NCI-H2029 treated with DMSO at 0.1 percent for 48 hours (cell line): ENCODE measurements at places on chromosomes 11 and 22.

GRCh38 chr22:16933291-16934282 lies 74.4 kb downstream of the GAB4 start:
- no peak for DNase-seq

GRCh38 chr22:25199731-25200520 lies at the start of gene CRYBB3:
CRYBB3 (plus strand) TSS chr22:25199858; CDS start chr22:25201397, 1,539 bp downstream.
- no peak for DNase-seq

DNA sequence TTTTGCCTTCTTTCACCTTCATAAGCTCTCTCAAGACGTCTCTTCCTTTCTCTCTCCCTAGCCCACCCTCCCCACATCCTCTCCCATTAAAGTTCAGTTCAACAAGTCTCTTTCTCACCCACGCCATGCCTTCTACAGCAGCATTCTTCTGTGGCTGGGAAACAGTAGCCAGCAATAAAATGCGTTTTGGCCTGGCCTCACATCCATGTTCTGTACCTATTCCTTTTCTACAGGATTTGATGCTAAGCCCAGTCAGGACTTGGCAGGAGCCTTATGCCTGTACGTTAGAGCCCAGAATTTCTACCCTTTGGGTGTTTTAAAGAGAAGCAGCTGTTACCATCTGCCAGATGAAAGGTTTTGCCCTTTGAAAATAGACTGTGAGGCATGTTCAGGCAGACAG lies 7.1 kb upstream of the CD44 start:
- no peak for DNase-seq

DNA sequence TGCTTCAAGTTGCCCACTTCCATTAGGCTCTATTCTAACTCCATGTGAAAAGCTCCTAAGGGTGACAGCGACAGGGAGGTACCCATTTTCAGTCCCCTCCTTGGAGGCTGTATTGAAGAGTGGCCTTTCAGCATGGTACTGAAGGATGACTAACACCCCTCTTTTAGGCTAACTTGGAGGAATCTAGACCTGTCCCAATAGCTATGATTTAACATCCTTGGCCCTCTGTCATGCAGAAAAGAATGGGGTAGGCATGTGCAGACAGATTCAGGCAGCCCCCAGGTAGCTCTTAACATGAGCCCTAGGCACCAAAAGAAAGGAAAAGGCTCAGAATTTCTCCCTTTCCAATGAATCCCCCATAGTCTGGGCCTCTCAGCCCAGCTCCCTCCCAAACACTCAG lies 89.3 kb upstream of the AMOTL1 start:
- no peak for DNase-seq

- peak; percentile 7 for DNase-seq
Measured at GRCh38 chr11:3056296-3057068, 741 bp downstream of the CARS1 start.

GRCh38 chr11:100061006-100061405 lies 626.1 kb upstream of the ARHGAP42 start:
- no peak for DNase-seq

GRCh38 chr11:9265211-9266131 lies at the start of gene DENND5A:
DENND5A (minus strand) TSS chr11:9265350; CDS start chr11:9265069, 281 bp downstream.
- DNase-seq = peak; percentile 39

DNA sequence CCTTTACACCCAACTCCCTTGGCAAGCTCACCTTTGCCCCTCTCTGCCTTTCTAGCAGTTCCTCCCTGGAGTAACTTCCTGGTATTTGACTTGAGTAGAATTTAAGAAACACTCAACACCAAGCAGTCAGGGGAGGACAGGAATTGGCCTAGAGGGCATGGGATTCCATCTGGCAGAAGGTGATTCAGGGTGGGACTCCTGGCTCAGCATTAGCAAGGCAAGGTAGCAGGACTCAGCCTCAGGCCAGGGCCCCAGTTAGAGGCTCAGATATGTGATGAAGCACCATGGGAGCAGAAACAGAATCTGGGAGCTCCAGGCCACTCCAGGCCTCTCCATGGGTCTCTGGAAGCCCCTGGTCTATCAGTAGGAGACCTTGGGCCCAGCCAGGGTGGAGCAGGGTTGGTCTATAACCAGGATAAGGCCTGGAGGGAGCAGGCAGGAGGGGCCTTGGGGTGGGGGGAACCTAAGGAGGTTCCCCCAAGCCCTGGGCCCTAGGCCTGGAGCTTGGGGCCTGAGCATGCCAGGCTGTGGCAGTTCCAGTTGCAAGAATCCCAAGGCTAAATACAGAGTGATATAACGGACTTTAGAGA lies 148.2 kb downstream of the PARVA start:
- no peak for DNase-seq

- DNase-seq = no peak
Measured at GRCh38 chr11:134583397-134583990, 171.5 kb upstream of the B3GAT1 start.

DNA sequence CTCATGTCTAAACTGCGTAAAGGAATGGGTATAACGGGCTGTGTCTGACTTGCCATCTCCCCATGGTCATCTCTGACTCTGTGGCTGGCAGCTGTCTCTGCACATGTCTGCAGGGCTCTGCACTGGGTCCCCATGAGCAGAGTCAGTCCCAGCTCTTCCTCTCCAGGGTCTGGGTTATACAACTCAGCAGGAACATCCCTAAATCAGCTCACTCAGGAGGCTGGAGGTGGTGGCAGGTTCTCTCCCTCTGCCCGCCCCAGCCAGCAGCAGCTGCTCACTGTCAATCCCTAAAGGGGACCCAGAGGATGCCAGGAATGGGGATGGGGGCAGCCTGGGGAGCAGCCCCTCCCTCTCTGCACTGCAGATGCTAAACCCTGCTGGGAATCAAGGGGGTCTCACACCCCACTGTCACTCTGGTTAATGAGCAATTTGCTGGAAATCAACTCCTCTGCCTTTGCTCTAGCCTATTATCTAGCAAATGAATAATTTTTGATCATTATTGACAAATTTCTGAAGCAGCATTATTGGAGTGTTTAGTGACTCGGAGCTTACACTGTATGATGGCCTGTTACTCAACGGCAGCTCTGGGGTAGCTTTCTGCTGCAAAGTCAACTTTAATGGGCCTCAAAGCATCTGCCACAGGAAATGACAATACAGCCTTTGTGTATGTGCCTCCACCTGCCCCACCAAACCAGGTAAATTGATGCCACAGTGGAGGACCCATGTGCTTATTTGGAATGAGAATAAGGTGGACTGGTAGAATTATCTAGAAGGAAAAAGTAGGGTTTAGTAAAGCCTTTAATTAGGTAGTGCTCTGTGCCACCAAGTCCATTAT lies 55.7 kb upstream of the SHANK2 start:
- no peak for DNase-seq

DNA sequence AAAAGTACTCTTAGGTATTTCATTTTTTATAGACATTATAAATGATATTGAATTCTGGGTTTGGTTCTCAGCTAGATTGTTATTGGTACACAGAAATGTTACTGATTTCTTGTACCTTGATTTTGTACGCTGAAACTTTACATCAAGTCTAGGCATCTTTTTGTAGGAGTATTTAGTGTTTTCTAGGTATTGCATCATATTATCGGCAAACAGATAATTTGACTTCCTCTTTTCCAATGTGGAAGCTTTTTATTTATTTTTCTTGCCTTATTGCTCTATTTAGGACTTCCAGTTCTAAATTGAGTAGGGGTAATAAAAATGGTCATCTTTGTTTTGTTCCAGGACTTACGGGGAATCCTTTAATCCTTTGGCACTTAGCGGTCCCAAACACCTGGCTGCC lies 676.6 kb upstream of the CCDC179 start:
- no peak for DNase-seq

- DNase-seq = no peak
Measured at GRCh38 chr11:10459029-10459970, 4.2 kb downstream of the AMPD3 start.

GRCh38 chr22:33975841-33976240 lies 55.6 kb upstream of the LARGE1 start:
- no peak for DNase-seq

DNA sequence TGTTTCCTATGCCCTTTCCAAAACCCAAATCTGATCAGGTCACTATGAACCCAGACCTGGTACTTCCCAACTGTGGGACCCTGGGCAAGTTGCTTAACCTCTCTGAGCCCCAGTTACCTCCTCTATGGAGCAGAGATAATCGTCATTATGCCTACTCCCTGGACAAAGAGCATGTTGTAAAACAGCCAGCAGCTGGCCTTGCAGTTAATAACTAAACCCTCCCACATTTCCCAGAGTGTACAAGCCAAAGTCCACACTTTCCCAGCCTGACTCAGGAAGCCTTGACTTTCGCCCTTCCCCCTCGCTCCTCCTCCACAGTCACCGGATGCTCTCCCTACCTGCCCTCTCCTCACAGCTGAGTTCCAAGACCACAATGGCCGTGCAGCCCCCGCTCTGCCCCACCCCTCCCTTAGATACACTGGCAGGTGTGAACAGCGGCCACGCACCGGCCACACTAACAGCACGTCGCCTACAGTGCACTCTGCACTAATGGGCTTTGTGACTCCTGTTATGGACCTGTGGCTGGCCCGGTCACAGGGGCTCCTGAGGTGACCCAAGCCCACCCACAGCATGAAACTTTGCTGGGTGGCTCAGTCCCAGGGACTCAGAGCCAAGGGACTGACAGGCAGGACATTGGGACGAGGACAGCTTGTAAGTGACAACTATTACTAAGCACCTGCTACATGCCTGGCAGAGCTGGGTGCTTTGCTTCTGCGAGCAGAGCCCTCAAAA lies 15.6 kb upstream of the MFNG start:
- DNase-seq = peak; percentile 59

DNA sequence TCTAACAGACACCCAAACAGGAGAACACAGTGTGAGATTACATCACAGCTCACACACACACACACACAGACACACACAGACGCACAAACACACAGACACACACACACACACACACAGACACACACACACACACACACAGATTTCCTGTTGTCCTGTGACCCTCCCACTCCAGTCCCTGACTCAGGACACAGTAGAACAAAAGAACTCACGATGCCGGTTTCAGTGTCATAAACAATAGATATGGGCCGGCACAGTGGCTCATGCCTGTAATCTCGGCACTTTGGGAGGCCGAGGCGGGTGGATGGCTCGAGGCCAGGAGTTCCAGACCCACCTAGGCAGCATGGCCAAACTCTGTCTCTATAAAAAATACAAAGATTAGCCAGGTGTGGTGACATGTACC lies 13.8 kb upstream of the KAT5 start:
- DNase-seq = no peak

DNA sequence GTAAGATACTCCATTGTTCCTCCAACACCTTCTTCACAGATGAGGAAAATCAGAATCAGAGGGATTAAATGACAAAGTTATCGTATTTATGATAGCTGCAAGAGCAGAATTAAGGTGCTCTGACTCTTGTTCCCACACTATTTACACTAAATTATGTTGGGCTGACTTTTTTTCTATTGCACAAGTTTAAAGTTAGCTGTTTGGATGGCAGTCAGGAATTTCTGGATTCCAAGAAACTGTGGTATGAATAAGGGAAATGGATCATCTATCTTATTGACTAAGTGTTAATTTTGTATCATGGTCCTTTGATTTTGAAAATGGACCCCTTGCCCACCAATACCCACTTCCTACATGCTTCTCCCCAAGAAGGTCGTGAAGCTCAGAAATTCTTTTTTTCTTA lies 19.9 kb upstream of the APOA1 start:
- DNase-seq = no peak

DNA sequence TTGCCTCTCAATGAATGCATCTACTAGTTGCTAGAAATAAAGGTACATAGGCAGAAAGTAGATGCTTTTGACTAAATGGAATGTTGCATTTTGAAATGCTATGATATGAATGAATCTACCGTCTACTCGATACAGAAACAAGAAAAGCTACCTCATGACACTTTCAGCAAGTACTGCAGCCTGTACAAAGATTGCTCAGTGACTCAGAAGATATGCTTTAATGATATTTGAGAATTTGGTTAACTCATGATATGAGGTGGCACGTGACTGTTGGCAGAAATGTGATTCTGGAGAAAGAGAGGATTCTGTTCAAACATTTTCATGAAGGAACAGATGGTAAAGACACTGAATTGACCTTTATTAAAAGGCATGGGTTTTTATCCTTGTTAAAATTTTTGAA lies 76.0 kb downstream of the HSD17B12 start:
- no peak for DNase-seq

- DNase-seq = no peak
Measured at GRCh38 chr22:49295851-49296560, 531.7 kb downstream of the BRD1 start.

DNA sequence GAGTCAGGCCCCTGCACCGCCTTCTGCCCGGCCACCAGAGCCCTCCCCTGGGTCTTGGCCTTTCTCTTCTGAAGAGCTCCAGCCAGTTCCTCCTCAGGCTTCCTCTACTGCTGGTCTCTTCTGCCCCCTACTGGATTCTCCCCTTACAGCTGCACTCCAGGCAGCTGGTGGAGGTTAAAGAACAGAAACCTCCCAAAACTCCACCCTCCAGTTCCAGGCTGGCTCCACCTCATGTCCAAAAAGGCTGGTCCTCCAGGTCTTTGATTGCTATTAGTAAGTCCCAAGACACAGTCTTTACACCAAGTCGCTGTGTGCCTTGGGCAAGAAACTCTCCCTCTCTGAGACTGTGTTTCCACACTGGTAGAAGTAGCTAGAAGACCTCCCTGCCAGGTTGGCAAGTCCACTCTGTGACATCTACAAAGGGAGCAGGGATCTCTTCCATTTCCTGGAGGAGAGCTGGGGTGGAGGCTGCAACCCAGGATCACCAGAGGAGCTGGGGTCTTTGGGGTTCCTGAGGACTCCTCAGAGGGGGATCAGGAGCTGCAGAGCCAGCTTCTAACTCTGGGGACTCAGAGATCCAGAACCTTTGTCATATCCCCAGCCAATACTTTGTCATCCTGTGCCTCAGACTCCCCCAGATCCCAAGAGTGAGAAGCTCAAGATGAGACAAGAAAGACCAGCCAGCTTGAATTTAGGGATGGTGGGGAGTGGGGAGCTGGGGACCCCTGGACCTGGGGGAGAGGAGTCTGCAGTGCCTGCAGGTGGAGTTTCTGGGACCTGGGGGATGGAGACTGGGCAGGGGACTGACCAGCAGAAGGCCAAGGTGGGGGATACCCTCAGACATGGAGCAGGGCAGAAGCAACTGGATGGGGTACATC lies 3.4 kb upstream of the IGLL5 start:
- peak; percentile 45 for DNase-seq

DNA sequence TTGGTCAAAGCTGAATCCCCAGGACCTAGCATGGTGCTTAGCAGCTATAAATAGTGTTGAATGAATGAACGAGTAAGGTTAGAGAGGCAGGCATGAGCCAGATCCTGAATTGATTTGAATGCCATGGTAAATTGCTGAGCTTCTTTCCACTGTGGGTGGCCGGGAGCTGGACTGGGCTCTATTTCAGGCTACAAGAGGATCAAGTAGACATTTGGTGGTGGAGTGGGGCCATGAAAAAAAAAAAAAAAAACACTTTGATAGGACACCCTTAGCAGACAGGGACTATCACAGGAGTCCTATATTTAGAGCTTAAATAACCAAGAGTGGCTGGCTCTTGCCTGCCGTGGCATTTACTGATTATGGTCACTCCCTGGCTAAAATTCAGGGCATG lies 77.6 kb downstream of the MIAT start:
- no peak for DNase-seq

DNA sequence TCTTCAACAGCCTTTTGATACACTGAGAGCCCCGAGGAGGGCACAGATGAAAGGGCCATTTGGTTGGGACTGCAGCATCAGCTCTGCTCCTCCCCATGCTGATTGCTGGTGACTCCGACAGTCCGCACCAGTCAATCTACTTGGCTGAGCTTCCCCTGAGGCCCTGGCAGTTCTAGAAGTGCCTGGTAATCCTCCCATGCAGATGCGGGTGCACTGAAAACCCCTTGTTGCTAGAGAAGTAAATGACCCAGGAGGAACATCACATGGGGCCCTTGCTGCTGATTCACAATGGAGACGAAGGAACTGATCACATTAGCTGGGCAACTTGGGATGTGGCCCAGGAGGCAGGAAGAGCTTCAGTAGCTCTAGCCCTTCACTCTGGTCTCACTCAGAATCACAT lies 35.2 kb upstream of the RIC3 start:
- no peak for DNase-seq
